Forelimb muscle (tissue), 1 donor: ENCODE measurements at places on chromosomes 12 and 14.

- no peak for DNase-seq
Measured at GRCh38 chr14:28755884-28756268, 10.7 kb upstream of the FOXG1 start.

DNA sequence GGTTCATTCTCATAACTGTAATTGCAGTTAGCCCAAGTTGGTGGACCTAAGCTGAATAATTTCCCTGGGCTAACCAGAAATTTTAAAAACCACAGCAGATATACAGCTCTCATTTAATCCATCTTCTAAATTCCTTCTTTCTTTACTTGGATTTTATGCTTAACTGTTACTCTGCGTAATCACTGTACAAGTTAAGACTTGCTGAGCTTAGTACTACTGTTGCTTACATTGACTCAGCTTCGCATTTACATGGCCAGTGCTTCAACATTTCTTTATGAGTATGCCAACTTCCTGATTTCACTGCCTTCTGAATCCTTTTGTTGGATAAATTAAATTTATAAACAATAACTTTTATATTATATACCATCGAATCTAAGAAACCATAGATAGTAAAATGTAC is 147.4 kb downstream of the SLC38A4 start:
- no peak for DNase-seq

GRCh38 chr12:124684971-124685688 is 117.7 kb upstream of the NCOR2 start:
- DNase-seq, result no peak

GRCh38 chr14:59086241-59086882 is 102.1 kb upstream of the DAAM1 start:
- DNase-seq, result no peak

DNA sequence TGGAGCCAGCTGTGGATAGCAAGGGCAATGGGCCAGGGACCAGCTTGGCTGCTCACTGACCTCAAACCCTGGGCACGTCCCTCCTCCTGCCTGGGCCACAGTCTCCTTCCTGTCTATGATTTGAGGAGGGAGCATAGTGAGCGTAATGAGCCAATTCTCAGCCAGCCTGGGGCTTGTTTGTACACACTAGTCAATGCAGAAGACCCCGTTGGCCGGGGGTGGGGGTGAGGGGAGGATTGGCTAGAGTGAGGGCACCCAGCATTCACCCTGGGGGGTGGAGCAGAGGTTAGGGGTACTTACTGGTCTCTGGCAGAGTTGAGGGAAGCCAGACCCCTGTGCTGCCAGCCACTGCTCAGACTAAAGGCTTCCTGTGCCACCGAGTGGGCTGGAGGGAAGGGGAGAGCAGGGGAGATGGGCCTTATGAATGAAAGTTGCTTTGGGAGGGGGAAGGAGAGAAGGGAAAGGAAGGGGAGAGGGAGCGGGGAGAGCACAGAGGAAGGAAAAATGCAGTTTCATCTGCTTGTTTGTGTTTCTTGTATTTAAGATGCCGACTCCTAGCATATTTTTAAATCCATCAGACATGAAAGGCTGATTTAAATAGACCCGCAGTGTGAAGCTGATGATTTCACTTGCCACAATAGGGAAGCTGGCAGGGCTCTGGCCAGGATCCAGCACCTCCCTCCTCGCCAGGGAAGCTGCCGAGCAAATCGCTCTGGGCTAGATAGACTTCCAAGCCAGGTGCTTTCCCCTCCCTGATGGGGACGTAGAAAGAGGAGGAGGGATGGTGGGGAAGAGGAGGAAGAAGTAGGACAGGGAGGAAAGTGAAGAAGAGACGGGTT is 114.0 kb downstream of the PRMT8 start:
- no peak for DNase-seq

GRCh38 chr12:69509904-69510827 is 40.0 kb downstream of the FRS2 start:
- DNase-seq, result no peak

- DNase-seq, result no peak
Measured at GRCh38 chr12:2003676-2004112, 563 bp downstream of the DCP1B start.

DNA sequence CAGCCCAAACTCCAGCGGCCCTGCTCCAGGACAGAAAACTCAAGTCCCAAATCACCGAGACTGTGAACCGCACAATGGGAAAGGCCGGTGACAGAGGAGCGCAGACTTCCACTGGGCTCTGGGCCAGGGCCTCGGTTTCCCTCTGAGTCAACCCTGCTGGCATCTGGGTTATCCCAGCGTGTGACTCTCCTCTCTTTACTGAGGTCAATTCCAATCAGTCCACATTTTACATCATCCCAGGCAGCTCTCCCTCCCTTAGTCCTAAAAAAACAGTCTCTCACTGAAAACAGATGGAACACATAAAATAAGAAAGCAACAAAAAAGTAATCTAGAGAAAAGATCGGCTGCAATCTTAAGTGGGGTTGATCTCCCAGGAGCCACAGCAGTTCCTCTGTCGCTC is 36.9 kb downstream of the ITPK1 start:
- no peak for DNase-seq

DNA sequence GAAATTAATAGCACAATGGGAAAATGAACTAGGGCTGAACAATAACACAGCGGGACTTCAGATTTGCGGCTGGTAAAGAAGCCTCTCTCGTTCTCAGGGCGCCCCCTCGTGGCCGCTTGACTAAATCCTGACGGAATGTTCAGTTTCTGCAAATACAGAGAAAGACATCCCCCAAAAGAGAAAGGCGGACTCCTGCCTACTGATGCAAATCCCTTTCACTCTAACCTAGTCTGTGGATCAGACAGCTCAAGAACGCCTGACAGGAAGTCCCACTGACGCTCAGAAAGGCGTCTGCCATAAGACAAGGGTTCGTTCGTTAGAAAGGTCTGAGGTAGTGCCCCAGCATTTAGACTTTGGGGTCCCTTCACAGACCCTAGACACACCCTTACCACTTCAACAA is 2.5 kb downstream of the NUAK1 start:
- DNase-seq, result no peak

DNA sequence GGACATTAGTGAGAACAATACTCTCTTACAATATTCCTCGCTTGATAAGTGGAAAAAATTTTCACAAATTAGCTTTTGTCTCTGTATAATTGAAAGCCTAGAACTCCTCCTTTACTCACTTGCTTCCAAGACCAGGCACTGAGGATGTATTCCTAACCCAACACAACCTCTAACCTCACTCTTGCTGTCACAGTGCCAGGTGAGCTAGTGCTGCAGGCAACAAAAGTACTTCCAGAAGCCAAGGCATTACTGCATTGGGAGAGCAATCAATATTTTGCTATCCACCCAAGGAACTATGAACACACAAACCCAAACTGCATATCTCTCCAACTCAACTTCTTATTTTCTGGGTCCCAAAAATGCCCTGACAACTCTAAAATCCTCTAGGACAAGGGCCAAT is 1081.0 kb downstream of the VRK1 start:
- no peak for DNase-seq

GRCh38 chr12:95208678-95209077 is 8.6 kb downstream of the FGD6 start:
- DNase-seq, result no peak

DNA sequence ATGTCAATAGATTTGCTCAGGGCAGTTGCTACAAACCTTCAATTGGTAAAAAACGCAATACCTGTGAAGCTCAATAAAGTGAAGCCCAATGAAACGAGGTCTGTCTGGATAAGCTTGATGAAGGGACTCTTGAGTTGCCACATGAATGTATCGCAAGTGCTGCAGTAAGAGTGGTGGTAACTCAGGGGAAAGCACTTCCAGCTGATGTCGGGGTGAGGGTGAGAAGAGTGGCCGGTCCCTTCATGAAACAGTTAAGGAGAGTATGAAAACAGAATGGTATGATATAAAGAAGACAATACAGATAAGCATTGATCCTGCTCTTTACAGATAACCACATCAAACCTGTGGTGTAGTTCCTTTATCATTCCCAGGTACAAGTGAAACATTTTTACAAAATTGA is 83.4 kb upstream of the EVL start:
- DNase-seq, result no peak

DNA sequence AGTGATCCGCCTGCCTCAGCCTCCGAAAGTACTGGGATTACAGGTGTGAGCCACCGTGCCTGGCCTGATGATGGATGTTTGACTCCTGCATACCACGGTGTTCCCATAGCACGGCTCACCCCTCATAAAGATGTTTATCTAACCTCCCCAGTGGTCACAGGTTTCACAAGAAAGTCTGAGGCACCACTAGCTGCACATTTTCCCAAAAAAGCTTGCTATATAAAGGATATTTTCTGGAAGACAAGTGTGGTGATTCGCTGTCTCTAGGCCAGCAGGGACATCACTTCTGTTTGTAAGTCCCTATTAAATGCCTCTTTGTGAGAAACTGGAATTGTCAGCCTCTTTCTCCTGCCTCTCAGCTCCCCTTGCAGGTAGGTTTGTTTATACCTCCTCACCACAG is 18.3 kb downstream of the PLEK2 start:
- DNase-seq, result no peak

GRCh38 chr12:111819191-111820158 is 22.6 kb upstream of the MAPKAPK5 start:
- DNase-seq, result no peak

DNA sequence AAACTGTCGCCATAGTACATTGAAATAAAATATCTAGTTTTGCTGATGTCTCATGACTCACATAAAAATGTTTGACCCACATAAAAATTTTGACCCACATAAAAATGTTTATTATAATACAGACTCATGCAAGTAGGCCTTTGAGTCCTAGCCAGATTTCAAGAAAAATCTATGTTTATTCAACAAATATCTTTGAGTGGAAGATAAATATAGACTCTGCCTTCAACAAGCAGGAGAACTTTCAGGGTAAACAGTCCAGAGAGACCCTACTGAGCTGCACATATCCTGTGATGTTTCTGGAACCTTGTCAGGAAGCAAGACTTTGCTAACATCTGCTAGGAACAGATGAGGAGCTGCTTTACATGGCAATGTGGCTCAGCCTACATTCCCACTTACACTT is 283.1 kb downstream of the MDGA2 start:
- peak; percentile 31 for DNase-seq

DNA sequence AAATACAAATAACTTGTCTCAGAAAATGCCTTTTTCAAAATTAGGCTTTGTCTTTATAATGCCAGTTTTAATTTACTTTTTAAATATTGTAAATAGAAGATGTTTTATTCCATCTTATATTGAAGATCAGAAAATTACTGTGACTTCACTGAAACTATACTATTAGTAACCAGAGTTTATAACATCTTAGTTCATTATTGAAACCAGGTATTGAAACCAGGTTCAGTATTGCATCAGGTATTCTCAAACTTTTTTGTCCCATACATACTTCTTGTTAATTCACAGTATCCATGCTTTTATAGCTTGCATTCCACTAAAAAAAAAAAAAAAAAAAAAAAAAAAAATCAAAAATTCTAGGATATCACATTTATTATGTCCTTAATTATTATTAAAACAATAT is 227.5 kb downstream of the GXYLT1 start:
- no peak for DNase-seq

GRCh38 chr14:63277591-63278183 is 41.0 kb downstream of the GPHB5 start:
- DNase-seq, result no peak

- no peak for DNase-seq
Measured at GRCh38 chr12:116878567-116879508, 2.4 kb downstream of the HRK start.

DNA sequence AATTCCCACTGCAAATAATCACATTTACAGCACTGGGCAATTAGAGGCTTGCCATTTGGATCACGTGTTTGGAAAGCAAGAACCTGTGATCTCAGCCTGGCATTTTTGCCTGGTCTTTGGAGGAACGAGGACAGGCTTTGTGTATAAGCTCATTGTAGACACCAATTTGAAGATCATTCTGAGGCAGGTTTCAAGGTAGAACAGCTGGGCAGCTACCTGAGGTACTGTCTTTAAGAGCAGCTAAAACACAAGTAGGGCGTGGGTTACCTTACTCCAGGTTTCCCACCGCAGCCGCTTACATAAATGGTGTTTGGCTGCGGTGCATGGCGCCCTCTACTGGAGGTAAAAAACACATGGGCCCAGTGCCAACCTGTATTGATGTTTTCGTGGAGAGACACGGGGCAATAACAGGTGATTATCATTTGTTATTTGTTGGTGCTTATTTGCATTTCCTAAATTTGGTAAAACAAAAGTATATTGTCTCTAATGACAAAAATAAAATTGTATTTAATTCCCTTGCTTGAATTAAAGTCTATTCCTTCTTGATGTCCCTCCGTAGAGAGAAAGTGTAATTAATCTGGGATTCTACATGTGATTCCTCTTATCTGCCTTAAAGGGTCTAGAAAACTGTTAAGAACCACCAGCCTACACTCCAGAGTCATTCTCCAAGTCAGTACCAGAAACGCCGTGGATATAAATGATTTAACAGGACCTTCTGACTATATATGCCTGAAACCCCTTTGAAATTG is 69.7 kb downstream of the SVOP start:
- no peak for DNase-seq

DNA sequence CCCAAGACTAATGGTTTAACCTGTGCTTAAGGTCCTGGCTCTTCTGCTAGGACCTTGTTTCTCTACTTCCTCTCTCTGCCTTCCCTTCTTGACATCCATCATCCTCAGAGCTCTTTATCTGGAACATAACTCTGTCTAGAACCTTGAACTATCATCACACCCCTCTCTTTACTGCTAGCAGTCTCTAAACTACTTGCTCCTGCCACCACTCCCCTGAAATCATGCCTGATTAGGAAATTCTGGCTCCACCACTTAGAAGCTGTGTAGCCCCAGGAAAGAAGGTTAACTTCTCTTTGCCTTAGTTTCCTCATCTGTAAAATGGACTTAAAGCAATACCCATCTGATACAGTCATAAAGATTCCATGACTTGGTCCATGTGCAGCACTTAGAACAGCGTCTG is 9.1 kb downstream of the SLC38A1 start:
- no peak for DNase-seq

- no peak for DNase-seq
Measured at GRCh38 chr12:88782351-88782750, 202.1 kb upstream of the KITLG start.

DNA sequence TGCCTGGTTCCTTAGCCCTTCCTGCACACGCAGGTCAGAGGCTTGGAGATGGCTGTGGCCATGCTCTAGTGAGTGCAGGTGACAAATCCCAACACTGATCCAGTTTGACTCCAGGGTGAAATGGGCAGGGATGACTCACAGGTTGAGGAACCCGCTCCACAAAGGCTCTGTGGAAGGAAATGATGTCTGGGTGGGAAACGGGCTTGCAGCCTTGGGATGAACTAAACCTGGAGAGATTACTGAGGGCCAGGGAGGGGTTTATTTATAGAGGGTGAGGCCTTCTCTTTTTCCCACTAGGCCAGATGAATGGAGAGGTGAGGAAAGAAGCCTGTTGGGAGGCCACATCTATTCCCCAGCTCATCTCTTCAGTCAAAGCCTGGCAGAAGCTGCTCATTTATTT is 29.3 kb upstream of the EMP1 start:
- DNase-seq, result no peak
